Small intestine (tissue), 16 donors: ENCODE measurements at places on chromosomes 3 and 15. TPM values are rescaled to one million over a fixed set of nuclear protein-coding genes. Genes with fewer than 3 reads are reported as not detected.

Gene STRIT1
- polyA plus RNA-seq: 2.2 TPM

DNA sequence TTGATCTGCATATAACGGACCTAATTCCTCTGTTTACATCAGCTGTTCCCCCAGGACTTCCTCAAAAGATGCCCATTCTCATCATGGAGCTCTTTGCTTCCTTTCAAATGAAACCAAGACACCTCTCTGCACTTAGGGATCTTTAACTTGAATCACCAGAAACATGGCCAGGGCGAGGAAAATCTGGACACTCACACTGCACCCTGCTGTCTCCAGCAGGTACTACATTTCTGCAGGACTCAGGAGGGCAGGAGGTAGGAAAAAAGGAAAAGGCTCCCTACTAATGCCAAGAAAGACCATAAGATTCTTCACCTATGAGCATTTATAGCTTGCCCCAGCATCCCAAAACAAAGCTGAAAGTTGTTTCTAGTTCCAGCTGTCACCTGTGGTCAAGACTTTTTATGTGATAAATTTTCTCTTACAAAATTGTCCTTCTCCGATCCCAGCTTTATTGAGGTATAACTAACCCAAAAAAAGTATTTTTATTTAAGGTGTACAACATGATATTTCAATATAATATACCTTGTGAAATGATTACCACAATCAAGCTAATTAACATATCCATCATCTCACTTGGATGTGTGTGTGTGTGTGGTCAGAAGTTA lies 87.3 kb upstream of the C15orf61 start:
- peak; percentile 57 for DNase-seq

- no peak for DNase-seq
These were observed 29.5 kb upstream of the TMEM115 start for GRCh38 chr3:50388720-50389413.

DNA sequence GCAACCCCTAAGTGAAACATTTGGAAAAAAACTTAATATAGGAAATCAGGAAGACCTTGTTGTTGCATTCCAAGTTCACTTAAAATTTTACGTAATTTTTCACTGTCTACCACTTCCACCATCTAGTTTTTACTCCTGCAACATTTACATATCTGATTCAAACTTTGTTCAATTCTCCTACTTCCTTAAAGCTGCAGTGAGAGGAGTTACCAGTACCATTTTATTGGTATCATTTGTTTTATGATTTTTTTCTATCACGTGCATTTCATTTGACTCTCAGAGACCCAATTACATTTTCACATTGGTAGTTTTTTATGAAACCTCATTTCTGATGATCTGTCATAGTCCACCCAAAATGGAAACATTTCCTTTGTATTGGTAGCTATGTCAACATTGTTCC lies 284.9 kb upstream of the MDFIC2 start:
- DNase-seq: no peak
